Bone marrow (tissue), 2 donors: ENCODE measurements at places on chromosomes 16 and 17.

- DNase-seq: no peak
These were observed 21.4 kb downstream of the RPS6KB1 start for GRCh38 chr17:59914274-59914854.

GRCh38 chr17:179066-179432, 2.4 kb downstream of the DOC2B start:
- DNase-seq: no peak

GRCh38 chr17:36937959-36938565, 787 bp downstream of the LHX1 start:
- no peak for DNase-seq

GRCh38 chr17:77935121-77935571, 23.4 kb upstream of the TNRC6C start:
- no peak for DNase-seq

DNA sequence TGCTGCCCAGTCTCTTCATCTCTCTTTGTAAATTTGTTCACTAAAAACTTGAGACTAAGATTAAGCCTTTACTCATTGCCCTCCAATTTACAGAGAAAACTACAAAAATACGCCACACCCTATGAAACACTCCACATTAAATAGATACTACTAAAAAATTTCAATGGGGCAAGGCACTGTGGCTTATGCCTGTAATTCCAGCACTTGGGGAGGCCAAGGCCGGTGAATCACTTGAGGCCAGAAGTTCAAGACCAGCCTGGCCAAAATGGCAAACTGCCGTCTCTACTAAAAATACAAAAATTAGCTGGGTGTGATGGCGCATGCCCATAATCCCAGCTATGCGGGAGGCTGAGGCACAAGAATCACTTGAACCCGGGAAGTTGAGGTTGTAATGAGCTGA, 3.8 kb downstream of the UBE2O start:
- no peak for DNase-seq

- DNase-seq: no peak
These were observed 26.4 kb downstream of the KIFC3 start for GRCh38 chr16:57775661-57776469.

GRCh38 chr16:87765473-87765775, 362 bp downstream of the KLHDC4 start:
- DNase-seq: no peak

GRCh38 chr16:70749681-70750601, 51.0 kb downstream of the VAC14 start:
- no peak for DNase-seq

GRCh38 chr17:42548070-42548837, 4.5 kb upstream of the HSD17B1 start:
- no peak for DNase-seq

DNA sequence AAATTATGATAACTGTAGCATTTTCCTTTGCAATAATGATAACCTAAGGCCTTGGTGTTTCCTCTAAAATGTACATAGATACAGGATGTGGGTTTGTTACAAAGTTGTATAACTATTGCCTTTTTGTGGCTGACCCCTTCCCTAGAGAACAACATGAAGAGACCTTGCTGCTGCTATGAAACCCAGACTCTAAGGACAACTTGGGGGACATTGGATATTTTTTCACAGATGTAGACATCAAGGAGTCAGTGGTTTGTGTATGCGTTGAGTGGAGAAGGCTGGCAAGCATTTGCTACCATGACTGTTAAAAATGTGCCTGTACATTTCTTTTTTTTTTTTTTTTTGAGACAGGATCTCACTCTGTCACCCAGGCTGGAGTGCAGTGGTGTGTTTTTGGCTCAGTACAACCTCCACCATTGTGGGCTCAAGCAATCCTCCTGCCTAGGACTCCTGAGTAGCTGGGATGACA, 12.3 kb downstream of the HMOX2 start:
- DNase-seq: no peak

- no peak for DNase-seq
These were observed 36.0 kb downstream of the ARHGAP27 start for GRCh38 chr17:45396496-45397205.

GRCh38 chr17:30942308-30943079, 20.7 kb downstream of the ADAP2 start:
- DNase-seq: no peak

GRCh38 chr17:7700510-7700909, 4.5 kb upstream of the EFNB3 start:
- DNase-seq: no peak
